ENCODE measurements at places on chromosomes 7 and 10.
A peak's percentile ranks its signal among the peaks of the same experiment; 100 is the strongest.

- DNase-seq, result no peak
These were observed 28.2 kb downstream of the KAT6B start for GRCh38 chr10:74854610-74855009.

GRCh38 chr7:132023466-132023865 is 467.0 kb upstream of the PODXL start:
- no peak for DNase-seq

DNA sequence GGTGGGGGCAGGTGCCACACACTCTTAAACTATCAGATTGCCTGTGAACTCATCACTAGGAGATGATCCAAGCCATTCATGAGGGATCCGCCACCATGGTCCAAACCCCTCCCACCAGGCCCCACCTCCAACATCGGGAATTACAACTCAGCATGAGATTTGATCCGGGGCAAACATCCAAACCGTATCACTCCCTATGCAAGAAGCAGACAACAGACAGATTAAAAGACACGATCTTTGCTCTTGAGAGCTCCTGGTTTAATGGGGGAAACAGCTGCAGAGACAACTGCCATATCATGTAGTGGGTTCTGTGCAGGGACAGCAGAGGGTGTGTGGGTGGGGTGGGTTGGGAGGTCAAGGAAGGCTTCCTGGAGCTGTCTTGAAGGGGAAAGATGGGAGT is 123.6 kb downstream of the EMX2 start:
- no peak for DNase-seq

DNA sequence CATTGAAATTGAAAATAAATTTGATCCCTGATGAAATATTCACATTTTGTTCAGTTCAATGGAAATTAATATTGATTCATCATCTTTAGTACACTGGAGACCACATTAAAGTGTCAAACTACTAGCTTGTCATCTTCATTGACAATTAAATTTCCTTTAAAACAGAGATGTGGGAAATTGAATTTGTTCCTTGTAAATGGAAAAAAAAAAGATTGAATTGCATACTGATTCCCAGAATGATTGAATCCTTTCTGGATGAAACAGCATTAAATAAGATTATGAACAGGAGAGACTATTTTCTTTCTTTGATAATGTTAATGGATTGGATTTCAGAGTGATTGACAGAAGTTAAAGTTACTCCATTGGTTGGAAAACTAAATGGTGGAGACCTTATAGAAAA is 241.3 kb upstream of the CNTNAP2 start:
- no peak for DNase-seq

- DNase-seq, result no peak
These were observed 10.6 kb upstream of the TRPV6 start for GRCh38 chr7:142896151-142896550.

- DNase-seq, result no peak
These were observed 30.8 kb downstream of the CASD1 start for GRCh38 chr7:94540428-94540827.

DNA sequence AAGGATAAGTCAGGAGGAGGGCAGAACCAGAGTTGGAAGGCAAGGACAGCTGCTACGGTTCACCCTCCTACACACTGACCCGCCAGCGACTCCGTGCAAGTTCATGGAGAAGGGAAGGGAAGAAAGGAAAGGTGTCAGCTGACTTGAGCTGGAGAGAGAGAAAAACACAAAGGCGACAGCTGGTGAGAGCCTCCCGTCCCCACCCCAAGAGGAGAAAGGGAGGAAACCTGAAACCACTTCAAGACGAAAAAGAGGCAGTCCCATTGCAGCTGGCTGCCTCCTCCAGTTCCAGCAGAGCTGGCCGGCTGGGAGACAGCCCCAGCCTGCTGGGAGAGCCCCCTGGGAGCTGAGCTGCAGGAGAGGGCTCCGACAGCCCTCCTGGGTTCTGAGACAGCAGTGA is 75.2 kb downstream of the PARD3 start:
- DNase-seq, result no peak

DNA sequence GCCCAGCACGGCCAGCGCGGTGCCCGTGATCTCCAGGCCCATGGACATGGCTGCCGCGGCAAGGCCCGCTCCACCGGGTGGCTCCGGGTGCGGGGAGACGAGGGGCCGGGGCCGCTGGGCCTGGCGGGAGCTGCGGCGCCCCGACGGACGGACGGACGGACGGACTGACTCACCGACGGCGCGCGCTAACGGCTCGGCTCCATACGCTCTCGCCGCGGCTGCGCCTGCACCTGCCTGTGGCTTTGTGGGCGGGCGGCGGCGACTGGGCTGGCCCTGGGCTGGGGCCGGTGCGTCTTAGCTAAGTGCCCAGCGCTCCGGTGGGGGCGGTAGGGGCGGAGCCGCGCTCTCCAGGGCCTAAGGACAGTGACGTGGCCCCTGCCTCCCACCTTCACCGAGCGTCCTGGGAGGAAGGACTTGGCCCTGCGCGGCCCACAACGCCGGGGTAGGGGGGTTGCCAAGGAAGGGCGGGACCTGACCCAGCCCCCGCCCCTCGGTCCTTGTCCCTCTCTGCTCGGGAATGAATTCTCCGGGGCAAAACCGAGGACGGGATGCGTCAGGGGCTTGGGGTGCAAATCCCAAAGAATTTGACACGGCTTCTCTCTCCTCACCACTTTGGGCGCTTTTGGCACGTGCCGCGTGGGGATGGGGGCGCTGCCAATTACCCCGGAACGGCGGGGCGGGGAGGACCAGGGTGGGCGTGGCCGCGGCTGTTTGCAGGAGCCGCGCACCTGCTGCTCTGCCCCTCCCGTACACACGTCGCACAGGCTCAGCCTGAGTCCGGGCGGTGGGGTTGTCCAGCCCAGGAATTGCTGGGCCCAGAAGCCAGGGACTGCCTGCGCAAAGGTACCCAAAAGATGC is at the start of gene CLDN3:
Gene CLDN3 (minus strand): TSS at position 269 of the 858 bp plus-strand sequence. CDS start 221 bp downstream, at position 48.
- no peak for DNase-seq

GRCh38 chr7:28774261-28774988 is 183.7 kb downstream of the TRIL start:
- no peak for DNase-seq

DNA sequence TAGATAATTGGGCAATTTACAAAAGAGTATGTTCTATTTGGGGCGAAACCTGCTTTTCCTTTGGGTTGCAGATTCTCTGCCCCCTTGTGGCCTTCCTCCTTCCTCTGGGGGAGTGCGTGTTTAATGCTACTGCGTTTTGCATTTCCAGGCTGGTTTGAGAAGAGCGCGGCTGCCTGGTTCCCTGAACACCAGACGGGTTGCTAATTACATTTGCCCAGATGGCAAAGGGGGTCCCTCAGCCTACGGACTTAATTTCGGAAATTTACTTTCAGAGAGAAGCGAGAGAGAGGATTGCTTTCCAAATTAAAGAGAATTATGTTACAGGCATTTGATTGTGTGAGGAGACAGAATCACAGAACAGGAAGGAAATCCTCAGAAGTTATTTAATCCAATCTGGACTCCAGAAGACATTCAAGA is 91.9 kb upstream of the JAZF1 start:
- DNase-seq, result no peak

- no peak for DNase-seq
These were observed 14.8 kb downstream of the SRRM3 start for GRCh38 chr7:76216381-76217082.

DNA sequence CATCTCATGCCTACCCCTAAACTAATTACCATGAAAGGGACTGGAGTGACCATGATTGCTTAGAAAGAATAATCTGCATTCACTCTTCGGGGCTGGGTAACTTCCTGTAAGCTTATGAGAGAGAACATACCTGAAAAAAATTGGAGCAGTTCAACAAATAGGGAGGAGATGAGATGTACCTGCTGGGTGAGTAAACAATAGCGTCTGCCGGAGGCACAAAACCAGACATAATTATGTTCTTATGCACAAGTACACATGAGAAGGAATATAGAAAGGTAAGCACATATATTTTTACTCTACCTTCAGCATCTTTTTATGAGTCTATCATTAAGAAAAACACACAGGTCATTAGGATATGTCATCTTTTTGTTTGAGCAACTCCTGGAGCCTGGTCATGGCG is 224.6 kb upstream of the FERD3L start:
- no peak for DNase-seq

DNA sequence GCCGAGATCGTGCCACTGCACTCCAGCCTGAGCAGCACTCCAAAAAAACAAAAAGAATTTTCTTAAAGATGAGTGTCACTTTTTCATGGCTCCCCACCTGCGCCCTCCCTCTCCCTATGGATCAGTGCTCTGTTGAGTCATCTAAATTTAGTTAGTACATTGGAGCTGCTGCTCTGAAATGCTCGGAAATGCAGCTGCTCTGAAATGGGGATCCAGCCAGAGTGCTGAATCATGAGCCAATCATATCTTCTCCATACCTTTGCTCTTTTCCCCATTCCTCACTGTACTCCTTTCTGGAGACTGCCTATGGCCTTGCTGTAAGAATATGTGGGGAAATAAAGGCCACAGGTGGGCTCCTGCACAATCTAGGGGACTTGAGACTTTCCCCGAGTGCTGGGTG is 188.8 kb downstream of the ZNF438 start:
- DNase-seq, result no peak

GRCh38 chr10:77647543-77648293 is 10.1 kb upstream of the KCNMA1 start:
- no peak for DNase-seq

DNA sequence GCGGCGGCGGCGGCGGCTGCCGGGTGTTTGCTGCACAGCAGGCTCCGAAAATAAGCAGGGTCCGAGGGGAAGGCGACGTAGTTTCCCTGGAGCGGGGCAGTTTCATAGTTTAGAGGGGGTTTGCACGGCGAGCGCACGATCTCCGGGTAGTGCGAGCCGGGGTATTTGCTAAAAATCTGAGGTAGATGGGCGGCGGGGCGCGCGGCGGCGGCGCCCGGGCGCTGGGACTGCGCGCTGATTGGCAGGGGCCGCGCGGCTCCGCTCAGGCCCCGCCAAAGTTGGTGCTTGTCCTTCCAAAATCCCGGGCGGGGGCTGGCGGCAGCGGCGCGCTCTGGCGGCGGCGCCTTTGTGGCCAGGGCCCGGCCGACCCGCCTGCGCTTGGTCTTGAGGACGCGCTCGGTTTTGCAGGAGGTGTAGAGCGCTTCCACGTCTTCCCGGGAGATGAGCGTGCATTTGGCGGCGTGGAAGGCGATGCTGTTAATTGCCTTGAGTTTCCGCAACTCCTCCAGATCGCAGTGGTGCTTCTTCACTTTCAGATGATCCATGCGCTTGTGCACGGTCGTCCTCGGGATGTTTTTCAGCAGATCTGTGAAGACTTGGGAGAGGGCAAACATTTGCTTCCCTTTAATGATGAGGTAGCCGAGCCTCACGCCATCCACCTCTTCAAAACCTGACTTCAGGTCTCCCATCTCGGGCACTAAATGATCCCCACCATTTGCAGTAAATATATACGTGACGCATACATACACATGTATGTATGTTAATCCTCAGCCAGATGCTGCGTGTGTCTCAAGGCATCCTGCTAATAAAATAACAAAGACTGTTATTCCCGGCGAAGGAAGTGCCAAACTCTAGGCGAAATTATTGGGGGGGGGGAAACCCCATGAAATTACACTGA is 8.1 kb downstream of the SKIDA1 start:
- peak; percentile 12 for DNase-seq

- DNase-seq, result no peak
These were observed 68.9 kb downstream of the SLC29A4 start for GRCh38 chr7:5351507-5352265.

DNA sequence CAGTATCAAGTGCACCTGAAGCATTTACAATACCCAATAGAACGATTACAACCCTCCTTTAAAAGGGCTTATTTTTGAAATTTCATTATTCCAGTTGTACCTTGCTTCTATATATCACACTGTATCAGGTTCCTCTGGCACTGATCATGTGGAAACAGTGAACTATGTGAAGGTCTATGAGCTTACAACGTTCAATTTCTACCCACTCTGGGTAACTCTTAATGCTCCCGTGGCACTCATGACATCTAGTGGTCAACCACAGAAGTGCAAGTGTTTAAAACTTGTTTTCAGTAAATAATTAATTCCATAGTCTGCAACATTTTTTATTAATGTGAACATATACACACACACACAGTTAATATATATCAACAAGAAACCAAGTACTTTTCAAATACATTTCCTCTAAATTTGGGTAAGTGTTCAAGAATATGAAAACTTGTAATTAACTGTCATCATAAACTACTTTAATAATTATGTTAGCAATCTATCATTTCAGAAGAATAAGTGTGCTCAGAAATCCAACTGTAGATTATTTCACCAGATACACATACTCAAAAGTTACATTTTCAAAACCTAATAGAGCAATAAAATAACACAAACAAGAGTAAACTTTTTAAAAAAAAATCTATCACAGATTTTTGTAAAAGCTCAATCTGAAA is 61.0 kb downstream of the MPP7 start:
- DNase-seq, result peak; percentile 83
